Stimulated activated CD4-positive, alpha-beta T cell treated with anti-CD3 and anti-CD28 coated beads, Interleukin-1b, Interleukin-23, amount 100 ng/mL, for 1 hour (primary cell): ENCODE measurements at places on chromosomes 6 and 20.
A peak's percentile ranks its signal among the peaks of the same experiment; 100 is the strongest.

GRCh38 chr6:125164696-125165095 lies 11.1 kb downstream of the TPD52L1 start:
- no peak for DNase-seq

DNA sequence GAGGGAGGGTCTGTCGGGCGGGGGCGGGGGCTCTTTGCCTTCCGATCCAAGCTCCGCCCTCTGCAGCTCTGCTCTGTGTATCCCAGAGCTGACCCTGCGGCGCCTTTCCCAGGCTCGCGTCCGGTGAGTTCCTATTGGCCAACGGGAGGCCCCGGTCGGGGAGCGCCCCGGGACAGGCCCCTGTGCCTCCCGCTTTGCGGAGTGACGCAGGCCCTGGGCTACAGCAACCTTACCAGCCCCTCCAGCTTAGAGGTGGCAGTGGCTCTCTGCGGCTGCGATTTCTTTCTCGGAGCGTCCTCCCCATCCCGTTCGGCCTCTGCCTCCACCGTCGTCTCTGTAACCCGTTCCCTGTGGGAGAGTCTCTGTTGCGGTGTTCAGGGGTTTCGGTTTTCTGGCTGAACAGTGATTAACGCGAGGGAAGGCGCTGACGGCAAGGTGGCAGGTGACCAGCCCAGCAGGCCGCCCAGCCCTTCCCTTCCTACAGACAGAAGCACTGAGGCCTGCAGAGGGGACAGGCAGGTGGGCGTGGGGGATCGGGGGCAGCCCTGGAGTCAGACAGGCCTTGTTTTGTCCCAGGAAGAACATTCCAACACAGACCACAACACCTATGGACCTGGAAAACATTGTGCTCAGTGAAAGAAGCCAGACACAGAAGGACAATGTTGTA lies 18.1 kb upstream of the CEBPB start:
- DNase-seq = no peak

GRCh38 chr20:32623667-32624157 lies 38.6 kb upstream of the NOL4L start:
- no peak for DNase-seq

DNA sequence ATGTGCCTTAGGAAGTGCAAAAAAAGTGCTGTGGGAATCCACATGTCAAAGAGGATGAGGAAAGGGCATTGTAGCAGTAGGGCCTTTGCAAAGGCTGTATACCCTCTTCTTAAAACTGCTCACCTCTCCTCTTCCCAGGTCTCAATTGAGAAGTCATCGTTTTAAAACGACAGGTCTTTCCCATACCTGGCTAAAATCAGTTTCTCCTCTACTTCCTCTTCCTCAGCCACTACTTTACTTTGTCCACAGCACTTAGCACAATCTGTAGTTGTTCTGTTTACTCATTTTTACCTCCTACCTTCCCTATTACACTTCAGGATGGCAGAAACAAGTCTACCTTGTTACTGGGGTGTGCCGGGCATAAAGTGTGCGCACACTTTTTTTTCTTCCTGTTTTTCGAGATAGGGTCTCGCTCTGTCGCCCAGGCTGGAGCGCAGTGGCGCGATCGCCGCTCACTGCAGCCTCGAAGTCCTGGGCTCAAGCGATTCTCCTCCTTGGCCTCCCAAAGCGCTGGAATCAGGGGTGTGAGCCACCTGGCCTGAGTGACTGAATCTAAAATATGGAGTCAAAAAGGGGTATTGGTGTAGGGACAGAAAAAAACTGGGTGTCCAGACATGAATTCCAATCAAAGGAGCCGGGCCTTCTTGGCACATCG lies 9.8 kb upstream of the ELOVL5 start:
- no peak for DNase-seq

GRCh38 chr6:147384029-147384428 lies 124.5 kb upstream of the SAMD5 start:
- DNase-seq = no peak

GRCh38 chr6:11732036-11732631 lies 46.5 kb downstream of the ADTRP start:
- no peak for DNase-seq

- peak; percentile 43 for DNase-seq
Observed at GRCh38 chr6:36130667-36131510, 576 bp downstream of the MAPK13 start.

DNA sequence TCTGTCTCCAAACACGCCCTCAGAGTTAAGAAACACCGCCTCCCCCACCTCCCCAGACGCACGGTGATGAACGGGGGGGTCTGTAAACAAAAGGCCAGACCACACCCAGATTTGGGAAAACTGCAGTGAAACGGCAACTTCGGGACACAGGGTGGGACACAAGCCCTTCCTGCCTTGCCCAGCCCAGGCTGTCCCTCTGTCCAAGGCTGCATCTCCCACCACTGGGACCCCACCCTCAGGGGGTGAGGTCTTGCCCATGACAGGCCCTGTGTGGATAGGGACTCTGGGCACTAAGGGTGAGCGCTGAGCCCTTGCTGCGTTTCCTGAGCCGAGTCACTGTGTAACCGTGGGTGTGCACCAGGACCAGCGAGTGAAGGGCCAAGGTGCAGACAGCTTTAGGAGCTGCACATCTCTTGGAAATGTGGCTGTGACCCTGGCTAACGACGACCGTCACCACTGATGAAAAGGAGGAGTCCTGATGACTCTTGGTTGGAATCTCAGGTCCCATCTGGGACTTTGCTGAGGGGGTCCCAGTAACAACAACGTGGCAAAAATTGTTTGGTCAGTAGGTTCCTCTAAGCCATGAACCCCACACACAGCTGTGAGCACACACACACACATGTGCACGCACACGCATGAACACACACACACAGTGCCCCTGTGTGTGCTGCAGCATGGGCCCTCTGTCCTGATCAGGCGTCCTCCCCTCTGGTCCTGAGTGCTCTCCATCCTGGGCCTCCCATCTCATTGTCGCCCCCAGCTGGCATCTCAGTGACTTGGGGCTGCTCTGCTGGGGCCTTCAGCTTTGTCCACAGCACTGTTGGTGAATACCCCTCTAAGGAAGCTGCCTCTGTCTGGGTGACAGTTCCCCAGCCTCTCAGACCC lies 100.6 kb downstream of the RAMACL start:
- no peak for DNase-seq

- no peak for DNase-seq
Observed at GRCh38 chr6:130417951-130418350, 52.1 kb downstream of the TMEM200A start.

DNA sequence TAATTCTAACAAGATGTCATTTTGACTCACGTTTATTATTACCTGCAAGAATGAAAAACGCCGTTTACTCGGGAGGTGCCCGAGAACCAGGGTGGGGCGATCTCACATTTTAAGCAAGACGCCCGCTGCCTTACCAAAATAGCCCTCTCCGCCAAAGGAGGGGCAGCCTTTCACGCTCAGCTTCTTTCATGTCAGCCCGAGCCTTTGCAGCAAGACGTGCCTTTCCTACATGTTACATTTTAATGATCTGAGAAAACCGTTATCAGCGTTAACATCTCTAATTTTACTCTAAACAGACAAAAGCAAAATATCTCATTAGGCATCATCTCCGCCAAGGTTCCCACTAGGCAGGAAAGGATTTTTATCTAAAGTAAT lies 2.0 kb downstream of the BACH2 start:
- no peak for DNase-seq

DNA sequence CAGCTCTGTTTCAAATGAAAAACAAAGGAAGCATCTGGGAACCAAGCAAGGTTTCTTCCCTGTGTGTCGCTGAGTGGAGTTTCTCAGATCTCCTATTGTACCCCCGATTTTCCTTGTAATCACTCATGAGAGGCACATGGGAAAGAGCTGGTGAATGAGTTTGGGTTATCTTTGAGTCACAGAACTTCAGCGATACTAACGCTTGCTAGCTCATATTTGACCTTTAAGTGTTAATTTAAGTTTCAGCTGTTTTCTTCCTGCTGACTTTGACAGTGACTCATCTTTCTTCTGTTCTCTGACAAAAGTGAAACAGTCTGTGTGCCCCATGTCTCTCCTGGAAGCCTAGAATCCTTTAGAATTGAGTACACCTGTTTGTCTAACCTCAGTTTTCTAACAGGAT lies 261.1 kb upstream of the RGS17 start:
- no peak for DNase-seq

GRCh38 chr20:59299945-59300332 lies 472 bp upstream of the EDN3 start:
- no peak for DNase-seq

- no peak for DNase-seq
Observed at GRCh38 chr6:108710551-108710950, 137.7 kb upstream of the ARMC2 start.

DNA sequence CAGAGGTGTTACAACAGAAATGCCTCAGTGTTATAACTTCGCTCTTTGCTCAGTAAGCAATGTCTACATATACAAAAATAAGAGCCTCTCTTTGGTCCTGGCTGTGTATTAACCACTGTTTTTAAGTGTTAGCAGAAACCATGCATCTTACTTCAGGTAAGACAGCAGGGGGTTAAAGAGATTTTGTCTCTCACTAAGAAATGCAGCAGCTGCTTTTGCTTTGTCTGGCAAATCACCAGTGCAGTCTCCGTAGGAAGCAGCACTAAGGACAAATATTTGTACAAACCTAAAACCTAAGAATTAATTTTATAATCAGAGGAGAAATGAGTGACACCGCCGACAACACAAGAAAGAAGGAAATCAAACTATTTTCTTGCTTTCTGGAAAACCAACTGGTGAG lies 758 bp downstream of the SMIM28 start:
- no peak for DNase-seq

DNA sequence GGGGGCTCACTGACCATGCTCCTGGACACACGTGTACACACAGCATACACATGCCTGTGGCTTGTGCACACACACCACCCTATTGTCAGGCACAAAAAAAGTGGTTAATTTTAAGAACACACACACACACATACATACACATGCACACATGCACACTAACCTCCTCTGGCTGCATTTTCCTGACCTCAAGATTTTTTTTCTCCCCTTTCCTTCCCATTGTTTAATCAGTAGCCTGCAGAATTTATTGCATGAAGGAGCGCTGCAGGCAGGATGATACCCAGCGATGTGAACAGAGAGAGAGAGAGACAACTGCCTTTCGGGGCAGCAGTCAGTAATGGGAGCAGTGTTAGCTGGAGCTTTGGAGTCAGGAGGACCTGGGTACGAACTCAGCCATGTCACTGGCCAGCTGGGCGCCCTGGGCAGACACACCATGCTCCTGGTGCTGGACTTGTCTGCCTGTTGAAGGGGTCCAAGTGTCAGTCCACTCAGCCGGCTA lies 990 bp upstream of the TRAF3IP2 start:
- DNase-seq = no peak

DNA sequence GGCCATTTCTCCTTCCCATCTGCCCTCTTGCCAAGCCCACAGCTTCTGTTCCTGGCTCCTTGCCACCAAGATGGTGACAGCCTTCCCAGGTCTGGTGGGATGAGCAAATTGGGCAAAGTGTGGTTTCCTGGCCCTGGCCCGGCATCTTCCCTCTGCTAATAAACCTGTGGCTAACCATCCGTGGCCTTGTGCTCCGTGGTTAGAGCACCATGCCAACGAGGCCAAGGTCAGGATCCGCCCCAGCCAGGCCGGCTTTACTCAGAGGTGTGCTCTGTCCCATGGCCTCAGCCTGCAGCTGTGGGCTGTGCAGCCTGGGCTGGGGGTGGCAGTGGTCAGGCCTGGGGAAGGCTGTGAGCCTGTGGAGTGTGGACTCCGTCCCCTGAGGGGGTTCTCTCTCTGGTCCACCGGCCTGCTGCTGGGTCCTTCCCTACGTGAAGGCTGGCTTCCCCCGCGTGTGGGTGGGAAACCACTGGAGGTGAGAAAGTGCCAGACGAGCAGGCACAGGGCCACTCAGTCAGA lies 117.4 kb downstream of the VEGFA start:
- no peak for DNase-seq

DNA sequence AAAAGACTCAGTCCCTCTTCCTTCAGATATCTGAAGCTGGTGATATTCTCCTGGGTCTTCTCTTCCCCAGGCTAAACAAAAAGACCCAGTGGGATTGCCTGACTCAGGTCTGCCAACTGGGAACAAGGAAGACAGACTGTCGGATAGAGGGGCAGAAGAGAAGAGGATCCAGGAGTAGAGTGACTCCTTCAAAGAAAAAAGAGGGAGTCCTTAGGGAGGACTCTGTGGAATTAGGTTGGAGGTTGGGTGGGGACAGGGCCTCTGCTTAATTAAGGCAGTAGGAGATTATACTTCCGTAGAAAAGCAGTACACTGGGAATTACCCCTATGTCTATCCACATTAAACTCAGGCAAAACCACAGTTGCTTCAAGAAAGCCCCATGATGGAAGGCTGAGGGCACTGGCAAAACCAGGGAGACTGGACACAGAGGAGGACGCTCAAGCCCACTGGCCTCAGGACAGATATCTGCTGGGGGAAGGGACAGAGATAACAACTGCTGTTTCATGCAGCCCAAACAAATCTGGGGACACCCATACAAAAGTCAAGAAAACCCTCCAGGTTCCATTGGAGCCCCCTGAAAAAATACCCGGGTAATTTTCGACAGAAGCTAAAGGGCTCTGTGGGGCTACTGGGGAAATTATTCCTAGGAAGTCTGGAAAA lies 5.7 kb downstream of the BCL2L1 start:
- DNase-seq = no peak

- no peak for DNase-seq
Observed at GRCh38 chr6:169555971-169556617, 145.7 kb downstream of the WDR27 start.

GRCh38 chr20:2760297-2760951 lies 40.0 kb downstream of the CPXM1 start:
- no peak for DNase-seq

GRCh38 chr20:55139173-55139765 lies 663.9 kb downstream of the DOK5 start:
- DNase-seq = no peak

DNA sequence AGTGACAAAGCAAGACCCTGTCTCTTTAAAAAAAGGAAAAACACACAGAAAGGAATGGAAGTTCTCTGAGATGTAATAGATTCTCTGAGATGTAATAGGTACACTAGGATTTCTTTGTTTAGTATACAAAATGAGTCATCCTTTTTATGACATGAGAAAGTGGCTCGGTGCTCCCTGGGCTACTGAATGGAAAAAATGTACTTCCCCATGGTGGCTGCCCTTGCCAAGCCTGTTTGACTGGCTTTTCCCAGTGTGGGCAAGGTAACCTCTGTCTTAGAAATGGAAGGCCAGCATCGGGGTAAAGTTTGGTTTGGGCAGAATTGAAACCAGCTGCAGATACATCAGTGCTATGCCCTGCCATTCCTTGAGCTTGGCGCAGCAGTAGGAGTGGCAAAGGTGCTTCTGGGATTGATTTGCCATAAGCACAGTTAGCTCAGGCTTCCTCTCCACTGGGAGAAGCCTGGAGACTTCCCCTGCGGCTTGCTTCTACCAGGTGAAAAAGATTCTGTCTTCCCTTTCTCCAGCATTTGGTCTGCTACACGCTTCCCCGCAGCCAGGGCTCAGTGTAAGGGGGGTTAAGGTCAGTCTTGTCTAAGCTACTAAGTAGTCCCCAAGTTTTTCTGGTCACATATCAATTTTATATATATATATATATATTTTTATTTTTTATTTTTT lies 24.5 kb downstream of the ARFGEF2 start:
- DNase-seq = no peak

- DNase-seq = no peak
Observed at GRCh38 chr6:42103753-42104094, 38.7 kb downstream of the C6orf132 start.

- DNase-seq = no peak
Observed at GRCh38 chr6:150906641-150907326, 41.3 kb downstream of the MTHFD1L start.
